Tibial nerve (tissue), 4 donors: ENCODE measurements at places on chromosomes 1 and 21. TPM values are rescaled to one million over a fixed set of nuclear protein-coding genes. Genes with fewer than 3 reads are reported as not detected.
A peak's percentile ranks its signal among the peaks of the same experiment; 100 is the strongest.

The OR2T5 gene
- total RNA-seq: not detected

The CLEC20A gene
- total RNA-seq: 1.5 TPM

The USH2A gene
- total RNA-seq: 1.0 TPM

GRCh38 chr21:45499201-45499750 lies 43.0 kb downstream of the SLC19A1 start:
- no peak overlapping the region for H3K4me3 ChIP-seq
- H3K4me1 ChIP-seq: no peaks in the 10 kb centered on the region
- H3K36me3 ChIP-seq: no peaks in the 10 kb centered on the region
- DNase-seq: no peak
- no peaks in the 10 kb centered on the region for H3K27me3 ChIP-seq

- no peaks in the 10 kb centered on the region for H3K27me3 ChIP-seq
- DNase-seq: no peak
- H3K36me3 ChIP-seq: no peaks in the 10 kb centered on the region
- no peak overlapping the region for H3K27ac ChIP-seq
Observed at GRCh38 chr1:160717306-160717705, 5.7 kb upstream of the CD48 start.

- DNase-seq: no peak
- no peaks in the 10 kb centered on the region for H3K27me3 ChIP-seq
- no peak overlapping the region for H3K27ac ChIP-seq
- H3K36me3 ChIP-seq: no peaks in the 10 kb centered on the region
- no peak overlapping the region for H3K4me3 ChIP-seq
- H3K4me1 ChIP-seq: no peaks in the 10 kb centered on the region
Observed at GRCh38 chr1:179794669-179795068, 51.6 kb downstream of the FAM163A start.

DNA sequence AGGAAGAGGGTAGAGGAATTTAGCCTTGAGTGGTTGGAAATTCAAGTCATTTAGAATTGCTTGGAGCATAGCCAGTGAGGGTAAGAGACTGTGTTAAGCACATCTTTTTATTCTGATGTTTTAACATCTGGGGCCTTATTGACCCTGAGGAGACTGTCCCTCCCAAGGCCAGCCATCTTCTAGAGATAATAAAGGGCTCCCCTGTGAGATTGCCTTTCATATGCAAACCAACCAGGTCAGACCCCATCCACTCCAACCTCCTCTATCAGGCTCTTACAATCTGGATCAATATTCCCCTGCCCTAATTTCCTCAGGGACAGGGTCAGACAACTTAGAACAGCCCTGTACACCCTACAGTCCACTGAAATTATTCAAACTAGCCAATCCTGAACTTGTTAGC lies 93.8 kb downstream of the ATP1B1 start:
- H3K4me1 ChIP-seq: no peaks in the 10 kb centered on the region
- no peak overlapping the region for H3K27ac ChIP-seq
- no peaks in the 10 kb centered on the region for H3K36me3 ChIP-seq
- H3K27me3 ChIP-seq: no peaks in the 10 kb centered on the region
- H3K4me3 ChIP-seq: no peak overlapping the region
- no peak for DNase-seq

GRCh38 chr1:42935313-42935895 lies 23.3 kb downstream of the SLC2A1 start:
- peaks cover 41% of the 10 kb centered on the region for H3K36me3 ChIP-seq
- H3K27ac ChIP-seq: no peak overlapping the region
- peaks cover 97% of the 10 kb centered on the region for H3K4me1 ChIP-seq
- peak; percentile 18 for DNase-seq
- no peaks in the 10 kb centered on the region for H3K27me3 ChIP-seq

DNA sequence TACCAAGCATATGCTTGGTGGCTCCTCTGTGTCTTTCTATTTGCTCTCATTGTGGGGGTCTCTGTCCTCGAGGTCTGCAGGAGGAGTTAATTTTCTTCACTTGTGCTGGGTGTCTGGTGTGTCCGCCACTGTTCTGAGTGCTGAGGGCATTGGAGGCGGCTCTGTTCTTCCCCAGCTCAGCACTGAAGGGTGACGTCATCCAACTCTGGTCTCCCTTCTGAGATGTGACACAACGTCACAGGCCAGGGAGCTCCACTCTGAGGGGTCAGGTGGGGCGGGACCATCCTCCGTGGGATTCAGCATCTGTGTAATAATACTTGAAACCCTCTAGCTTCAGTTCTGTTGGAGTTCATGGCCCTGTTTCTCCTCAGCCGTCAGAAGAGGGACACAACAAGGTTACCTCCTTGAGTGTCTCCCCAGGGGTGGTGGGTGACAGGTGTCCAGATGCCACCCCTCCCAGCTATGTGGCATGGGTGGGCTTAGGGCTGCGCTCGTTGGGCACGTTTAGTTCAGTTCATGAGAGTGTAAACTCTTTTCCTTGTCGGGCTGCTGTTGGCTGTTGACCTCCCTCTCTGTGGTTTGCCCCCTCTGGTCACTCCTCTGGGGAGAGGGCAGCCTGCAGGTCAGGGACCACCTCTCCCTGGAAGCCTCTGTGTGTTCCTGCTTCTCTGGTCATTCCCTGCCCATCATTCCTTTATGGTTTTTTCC lies 3.1 kb downstream of the IBA57 start:
- H3K27me3 ChIP-seq: no peaks in the 10 kb centered on the region
- H3K4me3 ChIP-seq: no peak overlapping the region
- H3K27ac ChIP-seq: peak overlapping the region; percentile 100
- no peaks in the 10 kb centered on the region for H3K36me3 ChIP-seq
- DNase-seq: no peak
- peaks cover 5% of the 10 kb centered on the region for H3K4me1 ChIP-seq
